Breast epithelium (tissue), 4 donors: ENCODE measurements at places on chromosomes 1 and 21. TPM values are rescaled to one million over a fixed set of nuclear protein-coding genes. Genes with fewer than 3 reads are reported as not detected.
A peak's percentile ranks its signal among the peaks of the same experiment; 100 is the strongest.

MAB21L3 gene
- 0.29 TPM for total RNA-seq

KISS1 gene
- total RNA-seq, result not detected

PEAR1 gene
- 15.1 TPM for total RNA-seq

CGN gene
- 28.1 TPM for total RNA-seq

GRCh38 chr1:77126307-77126706 is 92.9 kb downstream of the PIGK start:
- no peak for DNase-seq

DNA sequence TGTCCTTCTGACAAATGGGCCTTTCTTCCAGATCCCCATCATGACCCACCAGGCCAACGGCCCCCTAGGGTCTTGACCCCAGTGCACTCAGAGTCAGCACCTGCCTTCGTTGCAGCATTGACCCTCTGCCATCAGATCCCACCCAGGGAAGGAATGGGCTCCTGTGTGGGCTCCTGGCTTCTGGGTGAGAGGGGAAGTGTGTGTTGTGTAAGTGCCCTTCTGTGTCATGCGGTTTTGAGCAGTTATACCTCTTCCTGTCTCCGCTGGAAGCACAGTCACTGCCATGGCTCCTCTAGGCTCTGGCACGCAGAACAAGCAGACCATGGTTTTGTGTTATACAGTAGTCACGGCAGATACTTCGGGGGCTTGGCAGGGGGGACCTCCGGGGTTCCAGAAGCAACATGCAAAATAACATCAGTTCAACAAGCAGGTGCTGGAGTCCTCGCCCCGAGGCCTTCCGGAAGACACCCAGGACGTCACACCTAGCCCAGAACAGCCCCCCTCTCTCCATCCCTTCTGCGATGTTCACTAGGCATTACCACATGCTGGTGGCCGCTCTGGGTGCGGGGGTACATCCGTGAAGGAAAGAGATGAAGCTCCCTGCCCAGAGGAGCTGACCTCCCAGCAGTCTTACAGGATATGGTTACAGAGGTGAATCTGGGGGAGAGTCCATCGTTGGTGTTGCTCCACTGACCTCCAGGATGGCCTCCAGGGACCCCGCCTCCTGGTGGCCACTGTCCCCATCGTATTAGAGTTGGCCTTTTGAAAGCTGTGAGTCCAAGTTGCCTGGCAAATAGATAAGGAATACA is 17.4 kb upstream of the KCNAB2 start:
- DNase-seq, result no peak

DNA sequence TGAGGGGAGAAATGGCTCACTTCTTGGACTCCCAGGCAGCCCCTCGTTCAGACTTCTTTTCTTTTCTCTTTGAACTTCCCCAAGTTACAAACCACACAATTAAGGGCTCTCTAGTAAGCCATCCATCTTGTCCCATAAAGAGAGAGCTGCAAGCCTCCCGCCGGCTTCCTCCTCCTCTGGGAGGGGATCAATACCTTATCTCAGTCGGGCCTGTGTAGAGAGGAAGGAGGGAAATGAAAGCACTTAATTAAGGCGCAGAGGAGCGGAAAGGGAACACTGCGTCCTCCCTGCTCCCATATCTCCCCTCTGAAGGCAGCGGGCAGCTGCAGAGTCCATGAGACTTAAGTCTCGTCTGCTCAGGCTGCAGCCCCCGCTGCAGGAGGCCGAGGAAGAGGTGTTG is 112.6 kb upstream of the CSF3R start:
- no peak for DNase-seq

DNA sequence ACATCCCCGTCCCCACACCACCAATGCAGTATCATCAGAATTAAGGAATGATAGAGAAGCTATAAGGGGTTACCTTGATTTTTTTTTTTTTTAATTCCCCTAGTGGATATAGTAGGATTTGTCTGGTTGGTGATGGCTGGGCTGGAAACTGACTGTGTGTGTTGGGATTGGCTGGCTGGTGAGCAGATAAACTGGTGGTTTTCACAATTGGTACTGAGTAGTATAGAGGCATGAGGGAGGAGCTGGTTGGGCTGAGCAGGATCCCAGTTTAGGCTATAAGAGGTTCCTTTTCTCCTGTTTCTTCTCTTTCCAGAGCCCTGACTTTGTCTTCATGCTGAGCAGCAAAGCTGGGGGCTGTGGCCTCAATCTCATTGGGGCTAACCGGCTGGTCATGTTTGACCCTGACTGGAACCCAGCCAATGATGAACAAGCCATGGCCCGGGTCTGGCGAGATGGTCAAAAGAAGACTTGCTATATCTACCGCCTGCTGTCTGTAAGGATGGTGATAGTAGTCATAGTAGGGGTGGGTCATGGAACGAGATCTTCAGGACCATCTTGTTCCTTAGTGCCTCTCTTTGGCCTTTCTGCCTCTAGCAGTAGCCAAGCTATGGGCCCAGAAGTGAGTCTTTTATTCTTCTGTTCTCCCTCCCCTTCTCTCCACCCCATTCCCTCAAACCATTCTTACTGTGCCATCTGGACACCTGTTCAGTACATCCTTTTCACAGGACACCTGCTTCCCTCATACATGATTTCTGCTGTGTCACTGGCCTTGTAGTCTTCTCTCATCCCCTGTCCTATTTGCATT is 26.9 kb downstream of the RAD54L start:
- DNase-seq, result no peak

DNA sequence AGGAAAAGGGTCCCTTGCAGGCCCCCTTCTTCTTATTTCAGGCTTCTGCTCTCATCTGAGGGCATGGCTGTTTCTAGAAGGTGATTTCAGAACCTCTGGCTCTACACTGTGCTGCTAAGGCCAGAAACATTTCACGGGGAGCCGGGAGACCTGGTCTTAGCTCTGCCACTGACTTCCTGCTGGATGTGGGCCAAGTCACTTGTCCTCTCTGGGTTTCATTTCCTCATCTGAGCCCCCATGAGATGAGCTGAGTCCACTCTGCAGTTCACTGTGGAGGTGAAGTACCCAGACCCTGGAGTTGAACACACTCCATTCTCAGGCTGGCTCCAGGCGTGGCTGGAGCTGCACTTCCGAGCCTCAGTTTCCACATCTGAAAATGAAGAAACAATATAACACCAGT is 2.1 kb downstream of the PADI1 start:
- peak; percentile 24 for DNase-seq

LINGO4 gene
- 0.16 TPM for total RNA-seq
